Stimulated activated CD8-positive, alpha-beta memory T cell treated with anti-CD3 and anti-CD28 coated beads, Interleukin-12 subunit alpha, Interleukin-12 subunit beta, amount 100 ng/mL, for 4 hours (primary cell): ENCODE measurements at places on chromosomes 2 and 18.

DNA sequence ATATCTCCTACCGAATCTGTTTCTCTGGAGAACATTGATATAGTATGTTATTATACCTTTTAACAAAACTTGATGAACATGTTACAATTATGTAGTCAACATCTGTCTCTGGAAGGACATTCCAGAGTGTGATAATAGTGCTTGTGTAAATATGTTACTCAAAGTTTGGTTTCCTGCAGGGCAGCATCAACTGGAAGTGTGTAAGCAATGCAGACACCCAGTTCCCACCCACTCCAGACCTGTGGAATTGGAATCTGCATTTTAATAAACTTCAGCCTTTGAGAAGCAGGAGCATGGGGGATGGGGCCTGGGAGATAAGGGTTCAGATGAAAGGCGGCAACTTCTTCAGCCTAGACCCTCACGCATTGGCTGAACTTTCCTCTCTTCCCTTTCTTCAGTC lies 398.9 kb downstream of the RND3 start:
- no peak for DNase-seq

DNA sequence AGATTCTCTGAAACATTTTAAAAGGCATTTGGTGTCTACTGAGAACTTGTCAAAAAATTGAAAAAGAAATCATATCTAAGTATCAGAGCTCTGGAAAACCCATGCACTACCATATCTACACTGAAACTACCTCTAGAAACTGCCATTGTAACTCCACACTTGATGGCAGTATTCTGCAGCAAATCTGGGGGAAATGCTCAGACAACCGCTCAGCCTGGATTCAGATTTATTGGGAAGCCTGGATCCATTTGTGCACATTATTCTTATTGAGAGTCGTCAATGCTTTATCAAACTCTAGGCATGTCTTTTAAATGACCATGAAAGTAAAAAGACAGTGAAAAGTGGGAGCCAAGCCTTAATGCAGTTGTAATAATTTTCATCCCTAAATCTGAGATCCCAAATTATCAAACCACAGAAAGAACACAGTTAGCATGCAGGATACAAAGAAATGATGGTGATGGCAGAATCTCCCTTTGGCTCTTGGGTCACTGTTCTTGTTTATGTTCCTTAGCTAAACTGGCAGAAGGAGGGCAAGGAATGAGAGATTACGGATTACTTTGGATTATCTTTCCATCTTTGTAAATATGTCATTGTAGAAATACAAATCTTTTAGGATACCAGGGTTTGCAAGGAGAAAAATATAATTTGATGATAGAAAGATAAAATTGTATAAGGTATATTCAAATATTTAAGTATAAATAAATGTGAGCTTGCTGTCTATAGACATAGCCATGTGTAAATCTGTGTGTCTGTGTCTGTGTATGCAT lies 512.1 kb upstream of the SYT4 start:
- DNase-seq = no peak

DNA sequence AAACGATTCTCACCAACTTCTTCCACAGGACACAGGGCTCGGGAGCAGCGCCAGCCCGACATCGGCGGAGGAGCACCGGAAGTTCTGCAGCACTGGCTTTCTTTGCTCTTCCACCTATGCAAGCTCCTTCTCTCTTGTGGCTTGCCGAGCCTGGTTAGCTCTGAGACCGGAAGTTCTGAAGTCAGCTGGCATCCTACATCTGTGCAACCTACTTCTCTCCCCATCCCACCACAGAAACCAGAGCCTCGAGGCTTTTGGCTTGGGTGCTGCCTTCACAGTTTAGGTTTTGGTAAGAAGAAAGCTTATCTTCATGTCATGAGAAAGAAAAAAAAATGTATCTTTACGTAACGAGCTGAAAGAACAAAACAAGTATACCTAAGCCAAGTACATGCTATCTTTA lies 111.7 kb downstream of the ANKRD44 start:
- DNase-seq = peak; percentile 70

DNA sequence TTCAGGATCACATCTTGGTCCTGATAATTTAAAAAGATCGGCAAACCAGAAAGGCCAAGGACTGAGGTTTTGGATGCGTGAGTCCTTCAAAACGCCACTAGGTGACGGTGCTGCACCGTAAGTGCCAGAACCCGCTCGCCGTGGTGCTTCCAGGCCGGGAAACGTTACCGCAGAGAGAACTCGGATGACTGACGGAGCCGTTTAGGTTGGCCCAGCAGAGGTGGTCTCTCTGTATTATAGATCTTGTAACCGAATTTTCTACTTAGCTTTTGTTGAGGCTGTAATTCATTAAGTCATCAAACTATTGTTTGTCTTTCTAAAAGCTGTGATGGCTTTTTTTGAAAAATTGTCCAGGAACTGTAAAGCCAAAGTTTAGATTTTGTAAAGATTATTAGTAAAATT lies 39.8 kb upstream of the ADCYAP1 start:
- peak; percentile 22 for DNase-seq

- DNase-seq = no peak
These were observed 18.7 kb downstream of the HNRNPA3 start for GRCh38 chr2:177231270-177231669.

- DNase-seq = no peak
These were observed 199.4 kb downstream of the SATB2 start for GRCh38 chr2:199258291-199258690.

GRCh38 chr18:2907550-2908135 lies 60.8 kb downstream of the EMILIN2 start:
- no peak for DNase-seq

GRCh38 chr2:44715671-44716081 lies 225.8 kb upstream of the SIX3 start:
- DNase-seq = no peak

DNA sequence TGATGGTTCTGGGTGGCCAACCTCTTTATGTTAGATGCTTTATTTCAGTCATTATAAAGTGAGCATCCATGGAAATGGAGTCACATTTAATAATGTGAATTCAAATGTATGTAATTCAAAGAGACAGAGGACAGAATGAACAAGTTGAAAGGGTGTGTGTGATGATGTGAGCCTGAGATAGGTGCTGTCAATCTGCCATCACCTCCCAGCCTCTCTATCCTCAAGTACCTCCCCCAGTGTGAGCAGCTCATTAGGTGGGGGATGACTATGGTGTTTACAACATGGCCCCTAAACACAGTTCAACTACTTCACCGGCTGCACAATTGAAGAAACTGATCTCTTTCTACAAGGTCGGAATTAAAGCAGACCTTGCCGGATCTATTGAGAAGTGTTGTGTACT lies 74.7 kb upstream of the IGFBP5 start:
- DNase-seq = no peak

GRCh38 chr2:187580462-187581124 lies 26.4 kb upstream of the TFPI start:
- no peak for DNase-seq

- DNase-seq = no peak
These were observed 659.6 kb downstream of the DCC start for GRCh38 chr18:52999633-53000032.

GRCh38 chr2:162090109-162090508 lies 16.1 kb upstream of the DPP4 start:
- no peak for DNase-seq

DNA sequence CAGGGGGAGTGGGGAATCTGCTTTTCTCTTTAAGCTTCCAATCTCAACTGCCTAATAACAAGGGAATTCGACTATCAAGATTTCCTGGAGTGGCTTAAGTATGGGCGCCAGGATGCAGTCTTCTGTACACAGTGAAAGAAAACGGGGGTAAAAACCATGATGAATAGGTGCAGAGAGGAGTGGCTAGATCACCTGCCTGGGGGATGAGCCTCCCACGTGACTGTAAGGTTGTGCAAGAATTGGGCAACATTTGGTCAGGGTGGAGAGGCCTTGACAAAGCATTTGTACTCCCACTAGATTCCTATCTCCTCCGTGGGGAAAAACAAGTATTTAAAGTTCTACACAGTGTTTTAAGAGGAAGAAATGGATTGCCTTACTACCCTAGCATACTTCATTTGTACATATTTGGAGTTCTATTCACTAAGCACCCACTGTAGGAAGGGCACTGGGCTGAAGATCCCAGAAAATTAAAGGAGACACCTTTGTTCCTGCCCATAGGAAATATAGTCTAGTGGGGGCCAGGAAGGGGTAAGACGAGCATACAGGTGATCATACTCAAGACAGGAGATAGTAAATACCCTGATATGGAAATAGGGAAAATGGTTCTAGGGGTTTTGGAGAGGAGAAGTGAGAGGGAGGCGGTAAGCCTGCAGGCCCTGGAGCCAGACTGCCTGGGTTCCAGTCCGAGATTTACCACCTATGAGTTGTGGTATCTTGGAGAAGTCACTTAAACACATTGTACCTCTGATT lies 29.2 kb downstream of the EPAS1 start:
- no peak for DNase-seq

DNA sequence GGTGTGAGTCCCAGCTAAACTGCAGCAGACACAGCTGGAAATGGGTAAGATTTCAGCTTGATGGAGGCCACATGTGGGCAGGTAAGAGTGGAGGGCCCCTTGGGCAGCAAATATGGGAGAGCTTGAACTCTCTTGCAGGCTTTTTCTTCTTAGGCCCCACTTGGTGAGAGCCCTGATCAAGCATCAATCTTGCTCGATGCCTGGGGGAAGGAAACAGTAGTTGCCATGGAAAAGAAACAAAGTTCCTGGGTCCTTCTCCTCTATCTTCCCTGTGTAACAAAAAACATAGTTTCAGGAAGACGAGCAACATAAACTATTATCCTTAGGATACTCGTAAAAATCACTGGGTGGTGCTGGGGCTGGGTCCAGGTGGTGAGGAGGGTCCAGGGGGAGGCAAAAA lies 42.9 kb downstream of the KIAA1328 start:
- no peak for DNase-seq

DNA sequence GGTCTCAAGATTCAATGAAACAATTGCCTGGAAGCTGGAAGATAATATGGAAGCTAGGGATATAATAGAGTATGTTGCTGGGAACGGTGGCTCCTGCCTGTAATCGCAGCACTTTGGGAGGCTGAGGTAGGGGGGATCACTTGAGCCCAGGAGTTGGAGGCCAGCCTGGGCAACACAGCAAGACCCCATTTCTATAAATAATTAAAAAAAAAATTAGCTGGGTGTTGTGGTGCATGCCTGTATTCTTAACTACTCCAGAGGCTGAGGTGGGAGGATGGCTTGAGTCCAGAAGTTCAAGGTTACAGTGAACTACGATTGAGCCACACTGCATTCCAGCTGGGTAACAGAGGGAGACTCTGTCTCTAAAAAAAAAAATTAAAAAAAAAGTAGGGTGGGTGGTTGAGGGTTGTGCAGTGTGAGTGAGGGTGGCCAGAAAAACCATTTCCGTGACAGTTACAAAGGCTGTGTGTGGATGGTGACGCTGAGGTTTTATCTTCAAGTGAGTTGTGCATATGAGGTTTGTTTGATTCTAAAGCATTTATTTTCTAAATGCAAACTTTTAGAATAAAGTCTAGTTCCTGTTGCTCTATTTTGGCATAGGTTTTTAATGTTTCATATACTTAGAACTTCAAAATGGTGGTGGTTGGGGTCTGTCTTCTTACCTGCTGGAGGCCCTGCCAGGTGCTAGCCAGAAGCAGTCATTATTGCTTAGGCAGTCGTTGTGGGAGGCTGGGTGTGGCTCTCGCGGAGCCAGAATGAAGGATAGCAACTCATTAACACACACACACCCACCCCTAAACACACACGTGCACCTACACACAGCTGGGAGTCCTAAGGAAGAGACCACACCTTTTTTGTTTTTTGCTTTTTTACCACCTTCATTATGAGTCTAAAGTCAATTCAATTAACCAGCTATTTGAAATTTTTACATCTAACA lies 4.7 kb upstream of the IL1R2 start:
- DNase-seq = no peak

- DNase-seq = no peak
These were observed 124.0 kb downstream of the GAREM1 start for GRCh38 chr18:32346671-32347070.

- no peak for DNase-seq
These were observed 4.0 kb downstream of the COPS9 start for GRCh38 chr2:240131941-240132650.

GRCh38 chr2:147639891-147640290 lies 204.9 kb upstream of the ACVR2A start:
- DNase-seq = no peak

DNA sequence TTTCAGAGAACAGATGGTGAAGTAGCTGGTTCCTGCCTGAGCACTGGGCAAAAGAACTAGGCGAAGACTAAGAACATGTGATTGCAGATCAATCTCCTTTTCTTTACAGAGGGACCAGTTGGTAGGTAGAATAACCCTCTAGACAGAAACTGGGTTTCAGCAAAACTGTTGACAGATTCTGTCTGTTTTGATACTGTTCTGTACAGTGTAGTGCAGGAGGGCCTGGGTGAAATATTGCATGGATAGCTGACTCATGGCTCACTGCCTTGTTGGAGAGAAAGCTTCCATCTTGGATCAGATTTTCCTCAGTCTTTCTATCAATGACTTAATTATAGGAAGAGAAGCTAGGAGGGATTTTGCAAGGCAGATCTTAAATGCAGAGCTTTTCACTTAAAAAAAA lies 95.8 kb downstream of the ZNF532 start:
- DNase-seq = no peak

DNA sequence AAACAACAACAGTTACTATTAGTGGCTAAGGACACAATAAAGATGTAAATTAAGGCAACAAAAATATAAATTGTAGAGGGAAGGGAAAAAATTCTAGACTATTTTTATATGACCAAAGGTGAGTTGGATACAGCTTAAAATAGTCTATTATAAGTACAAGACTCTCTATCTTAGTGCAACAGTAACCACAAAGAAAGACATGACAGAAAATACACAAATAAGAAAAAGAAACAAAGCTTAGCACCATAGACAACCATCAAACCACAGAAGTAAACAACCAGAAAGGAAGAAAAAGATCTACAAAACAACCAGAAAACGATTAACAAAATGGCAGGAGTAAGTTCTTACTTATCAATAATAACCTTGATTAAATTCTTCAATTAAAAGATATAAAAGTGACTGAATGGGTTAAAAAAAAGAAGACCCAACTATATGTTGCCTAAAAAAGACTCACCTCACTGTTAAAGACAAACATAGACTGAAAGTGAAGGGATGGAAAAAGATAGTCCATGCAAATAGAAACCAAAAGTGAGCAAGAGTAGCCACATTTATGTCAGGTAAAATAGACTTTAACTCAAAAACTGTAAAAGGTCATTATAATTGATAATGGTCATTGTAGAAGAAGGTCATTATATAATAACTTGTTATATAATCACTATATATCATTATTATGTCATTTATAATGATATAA lies 62.5 kb downstream of the USP40 start:
- DNase-seq = no peak

- no peak for DNase-seq
These were observed 75.3 kb upstream of the STPG4 start for GRCh38 chr2:47230418-47230817.

DNA sequence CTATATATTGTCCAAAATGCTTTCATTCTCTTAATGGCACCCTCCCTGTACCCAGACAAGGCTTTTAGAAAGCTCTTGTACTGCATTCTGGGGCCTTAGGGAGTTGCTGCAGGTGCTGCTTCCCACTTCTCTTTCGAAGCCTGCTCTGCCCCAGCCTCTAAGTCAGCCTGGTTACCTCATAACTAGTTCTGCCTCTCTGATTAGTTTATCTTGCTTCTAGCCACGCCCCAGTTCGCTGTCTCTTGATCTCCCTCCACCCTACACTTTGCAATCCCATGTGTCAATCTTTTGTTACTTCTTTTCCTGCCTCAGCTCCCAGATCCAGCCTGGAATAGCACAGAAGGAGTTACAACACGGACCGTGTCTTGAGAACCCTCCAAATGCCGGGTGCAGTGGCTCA lies 13.8 kb upstream of the NCOA1 start:
- DNase-seq = no peak

- no peak for DNase-seq
These were observed 53.1 kb downstream of the OSBPL1A start for GRCh38 chr18:24344509-24344908.
